ENCODE measurements at places on chromosomes 6 and 20.

DNA sequence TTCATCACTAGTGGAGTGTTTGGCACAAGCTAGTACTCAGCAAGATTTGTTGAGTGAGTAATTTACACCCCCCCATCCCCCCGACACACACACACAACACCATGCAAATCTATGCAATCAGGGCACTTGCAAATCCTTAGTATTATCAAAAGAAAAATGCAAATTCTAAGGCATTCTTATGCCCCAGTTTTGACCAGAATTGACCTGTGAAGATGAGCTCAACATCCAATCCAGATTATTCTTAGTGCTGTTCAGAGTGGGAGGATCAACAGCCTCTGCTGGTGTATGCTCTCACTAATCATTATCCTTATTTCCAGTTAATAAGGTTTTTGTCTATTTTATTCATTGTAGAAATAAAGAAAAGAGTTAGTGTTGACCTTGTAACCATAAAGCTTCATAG lies 185.4 kb downstream of the PLCB1 start:
- DNase-seq, result no peak

DNA sequence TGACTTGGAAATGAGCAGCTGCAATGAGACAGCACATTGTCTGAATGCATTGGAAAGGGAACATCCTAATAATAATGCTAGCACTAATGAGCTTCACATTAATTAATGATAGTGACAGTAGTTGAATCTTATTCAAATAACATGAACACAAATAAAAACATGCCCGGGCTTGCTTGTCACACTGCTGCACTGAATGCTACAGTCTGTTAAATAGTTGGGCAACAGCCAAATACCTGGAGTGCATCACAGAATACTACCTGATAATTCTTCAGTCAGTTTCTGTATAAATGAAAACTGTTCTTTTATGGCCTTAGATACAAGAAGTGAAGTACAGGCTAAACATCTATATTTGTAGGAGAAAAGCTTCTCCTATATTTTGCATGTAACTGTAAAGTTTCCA lies 458.7 kb downstream of the RNF144B start:
- DNase-seq, result no peak

DNA sequence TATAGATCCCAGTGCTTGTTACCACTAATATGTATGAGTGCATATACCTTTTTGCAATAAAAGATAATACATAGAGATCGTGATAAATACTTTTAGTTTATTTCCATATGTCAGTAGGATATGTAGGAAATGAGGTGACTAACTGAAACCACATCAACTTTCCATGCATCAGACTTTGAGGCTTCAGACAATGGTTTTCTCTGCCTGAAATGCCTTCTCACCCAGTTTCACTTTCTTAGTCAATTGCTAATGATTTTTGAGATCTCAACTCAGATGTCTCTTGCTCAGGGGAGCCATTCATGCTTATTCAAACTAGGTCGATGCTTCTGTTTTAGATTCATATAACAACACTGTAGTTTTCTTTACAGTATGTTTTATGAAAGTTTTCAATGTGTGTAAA lies 626.6 kb upstream of the ADGRB3 start:
- DNase-seq, result no peak

- no peak for DNase-seq
These were observed 181.6 kb upstream of the ECI2 start for GRCh38 chr6:4316867-4317400.

DNA sequence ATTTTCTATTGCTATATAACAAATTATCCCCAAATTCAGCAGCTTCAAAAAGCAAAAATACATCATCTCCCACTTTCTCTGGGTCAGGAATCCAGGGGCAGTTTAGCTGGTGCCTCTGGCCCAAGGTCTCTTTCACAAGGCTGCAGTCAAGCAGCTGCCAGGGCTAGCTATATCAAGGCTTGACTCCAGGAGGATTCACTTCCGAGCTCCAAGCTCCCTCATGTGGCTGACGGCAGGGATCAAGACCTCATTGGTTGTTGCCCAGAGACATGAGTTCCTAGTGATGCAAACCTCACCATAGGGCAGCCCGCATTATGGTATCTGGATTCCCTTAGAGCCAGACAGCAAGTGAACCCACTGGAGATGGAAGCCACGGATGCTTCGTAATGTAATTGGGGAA lies 1.3 kb upstream of the VNN1 start:
- no peak for DNase-seq

GRCh38 chr6:12952318-12952717 lies 235.8 kb downstream of the PHACTR1 start:
- DNase-seq, result no peak

DNA sequence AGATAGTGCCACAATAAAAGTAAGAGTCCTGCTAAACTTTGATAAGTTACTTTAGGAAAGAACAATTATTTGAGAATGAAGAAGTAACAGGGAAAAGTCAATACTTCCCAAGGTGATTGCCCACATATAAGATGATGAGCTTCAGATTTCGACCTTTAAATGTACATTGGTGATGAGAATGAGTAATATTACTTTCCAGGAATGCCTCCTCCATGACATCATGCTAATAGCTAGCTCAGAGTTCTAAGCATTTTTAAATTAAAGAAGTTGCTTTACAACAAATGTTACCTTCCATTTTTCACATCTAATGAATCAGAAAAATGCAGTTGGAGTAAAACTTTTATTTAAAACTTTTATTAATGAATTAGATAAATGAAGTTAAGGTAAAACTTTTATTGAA lies 22.5 kb upstream of the OPN5 start:
- no peak for DNase-seq

Data from activated T-helper 1 cell treated with Interleukin-2 at 50 U/mL for 16 hours (primary cell).